ENCODE measurements at places on chromosomes 4 and X.

DNA sequence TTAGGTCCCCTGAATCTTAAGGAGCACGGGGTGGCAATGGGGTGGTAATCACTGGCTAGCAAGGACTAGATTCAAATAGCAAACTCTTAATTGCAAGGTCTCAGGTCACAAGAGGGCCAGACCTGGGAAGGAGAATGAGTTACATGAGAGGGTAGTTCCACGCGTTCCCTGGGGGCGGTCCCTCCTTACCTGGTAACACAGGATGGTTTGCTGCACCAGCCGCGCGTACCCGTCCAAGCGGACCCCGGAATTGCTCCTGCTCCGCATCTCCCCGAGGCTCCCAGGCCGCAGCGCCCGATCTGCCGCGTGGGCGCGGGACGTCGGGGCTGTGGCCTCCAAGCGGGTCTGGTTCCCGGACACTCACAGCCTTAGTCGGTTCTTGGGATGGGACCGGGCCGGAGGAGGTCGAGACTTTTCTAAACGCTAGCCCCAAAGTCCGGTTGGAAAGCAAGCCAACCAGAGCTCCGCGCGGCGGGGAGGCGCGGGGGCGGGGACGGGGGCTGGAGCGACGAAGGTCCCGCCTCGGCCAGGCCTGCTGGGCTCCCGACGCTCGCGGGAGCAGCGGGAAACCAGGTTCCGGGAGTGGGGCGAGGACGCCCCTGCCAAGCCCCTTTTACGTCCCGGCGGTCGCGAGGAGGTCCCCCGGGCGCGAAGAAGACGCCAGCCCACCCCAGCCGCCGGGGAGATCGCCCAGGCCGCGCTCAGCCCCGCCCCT lies at the start of gene PHKA2:
PHKA2 (minus strand) TSS at position 449 of the 715 bp plus-strand sequence; CDS start at position 267, 182 bp downstream.
- no peak for DNase-seq

- no peak for DNase-seq
Measured at GRCh38 chr4:7384003-7384928, 50.5 kb downstream of the PSAPL1 start.

- DNase-seq: no peak
Measured at GRCh38 chr4:77025643-77026321, 50.0 kb downstream of the CCNI start.

DNA sequence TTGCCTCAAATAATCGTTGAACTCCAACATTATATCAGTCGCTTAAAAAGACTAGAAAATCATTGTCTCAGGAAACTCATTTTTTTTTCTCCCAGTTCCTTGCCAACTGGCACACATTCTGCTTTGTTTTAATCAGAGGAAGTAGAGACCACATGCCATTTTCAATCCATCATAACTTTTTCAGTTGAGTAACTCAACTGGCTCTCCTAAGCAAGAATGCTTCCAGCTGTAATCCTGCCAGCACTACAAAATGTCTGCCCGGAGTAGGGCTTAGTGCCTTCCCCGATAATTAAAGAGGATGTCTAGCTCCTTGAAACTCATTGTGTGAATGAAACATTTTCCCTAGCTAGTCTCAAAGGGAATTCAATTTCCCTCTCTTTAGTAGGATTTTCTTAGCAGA lies 33.0 kb downstream of the FREM3 start:
- no peak for DNase-seq

- no peak for DNase-seq
Measured at GRCh38 chrX:120350450-120351138, 11.3 kb upstream of the ATP1B4 start.

DNA sequence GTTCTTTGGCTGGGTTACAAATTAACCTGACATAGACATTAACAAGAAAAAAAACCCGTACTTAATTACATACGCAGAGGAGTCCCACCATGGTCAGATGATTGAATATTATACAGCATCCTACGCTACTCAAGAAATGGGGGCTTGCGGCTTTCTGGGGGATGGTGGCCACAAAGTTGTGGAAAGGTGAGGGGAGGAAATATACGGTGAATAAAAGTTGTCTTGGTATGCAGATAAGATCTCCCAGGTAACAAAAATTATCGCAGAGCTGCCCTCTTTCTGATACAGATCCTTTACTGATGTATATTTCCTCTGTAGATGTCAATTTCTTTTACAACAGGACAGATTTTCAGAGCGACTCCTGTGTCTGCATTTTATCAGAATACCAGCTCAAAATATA lies 890 bp downstream of the DCAF16 start:
- no peak for DNase-seq

GRCh38 chr4:876780-877179 lies 50.9 kb upstream of the CPLX1 start:
- no peak for DNase-seq

DNA sequence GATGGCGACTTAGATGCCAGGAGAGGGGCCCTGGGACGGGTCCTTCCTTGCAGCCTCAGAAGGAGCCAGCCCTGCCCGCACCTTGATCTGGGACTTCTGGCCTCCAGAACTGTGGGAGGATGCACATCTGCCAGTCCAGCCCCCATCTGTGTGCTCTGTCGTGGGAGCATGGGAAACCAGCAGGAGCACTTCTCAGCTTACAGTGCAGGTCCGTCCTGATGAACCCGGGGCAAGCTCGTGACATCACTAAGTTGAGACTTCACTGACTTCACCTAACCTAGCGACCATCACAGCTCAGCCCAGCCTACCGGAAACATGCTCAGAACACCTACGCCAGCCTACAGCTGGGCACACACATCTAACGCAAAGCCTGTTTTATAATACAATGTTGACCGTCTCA lies 38.1 kb downstream of the ABLIM2 start:
- no peak for DNase-seq

DNA sequence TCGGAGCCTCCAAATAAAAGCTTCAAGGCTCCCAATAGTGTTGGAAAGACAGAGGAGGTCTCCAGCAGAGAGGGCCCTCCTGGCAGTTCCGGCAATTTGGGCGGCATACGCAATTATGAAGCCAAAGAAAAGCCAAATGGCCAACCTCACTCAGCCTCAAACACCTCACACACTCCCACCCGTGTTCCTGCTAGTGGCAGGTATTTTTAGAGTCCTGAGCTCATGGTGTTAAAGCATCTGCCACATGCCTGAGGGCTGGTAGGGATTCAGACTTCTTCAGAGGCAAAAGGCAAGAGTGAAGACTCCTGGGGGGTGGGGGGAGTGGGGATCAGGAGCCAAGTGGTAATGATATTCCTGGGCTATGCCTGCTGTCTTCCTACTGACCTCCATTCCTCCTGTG lies 7.4 kb downstream of the RAB33A start:
- DNase-seq: no peak

GRCh38 chr4:159117968-159118367 lies 15.1 kb downstream of the RAPGEF2 start:
- DNase-seq: no peak

GRCh38 chrX:16966752-16967448 lies 20.4 kb downstream of the REPS2 start:
- DNase-seq: no peak

GRCh38 chrX:124690495-124690894 lies 344.1 kb downstream of the SH2D1A start:
- DNase-seq: no peak

- no peak for DNase-seq
Measured at GRCh38 chr4:79013756-79014155, 74.5 kb upstream of the PAQR3 start.

GRCh38 chr4:61468024-61468720 lies 268.0 kb downstream of the ADGRL3 start:
- no peak for DNase-seq

DNA sequence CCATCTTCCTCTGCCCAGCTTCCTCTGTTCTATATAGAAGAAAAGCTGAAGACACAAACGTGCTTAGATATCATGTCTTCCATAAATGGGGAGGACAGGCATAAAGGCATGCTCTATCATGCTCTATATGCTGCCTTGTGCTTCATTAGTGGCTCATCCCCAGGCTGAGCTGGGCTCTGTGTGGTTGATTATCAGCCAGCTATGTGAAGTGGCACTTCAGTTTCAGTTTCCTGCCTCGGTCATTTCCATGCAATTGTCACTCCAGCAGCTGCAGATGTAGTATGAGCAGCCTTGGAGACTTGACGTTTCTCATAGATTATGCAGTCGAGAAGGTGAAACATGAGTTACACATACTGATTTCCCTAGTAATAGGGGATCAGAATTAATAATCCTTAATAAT lies 106.2 kb downstream of the SYTL5 start:
- DNase-seq: no peak

DNA sequence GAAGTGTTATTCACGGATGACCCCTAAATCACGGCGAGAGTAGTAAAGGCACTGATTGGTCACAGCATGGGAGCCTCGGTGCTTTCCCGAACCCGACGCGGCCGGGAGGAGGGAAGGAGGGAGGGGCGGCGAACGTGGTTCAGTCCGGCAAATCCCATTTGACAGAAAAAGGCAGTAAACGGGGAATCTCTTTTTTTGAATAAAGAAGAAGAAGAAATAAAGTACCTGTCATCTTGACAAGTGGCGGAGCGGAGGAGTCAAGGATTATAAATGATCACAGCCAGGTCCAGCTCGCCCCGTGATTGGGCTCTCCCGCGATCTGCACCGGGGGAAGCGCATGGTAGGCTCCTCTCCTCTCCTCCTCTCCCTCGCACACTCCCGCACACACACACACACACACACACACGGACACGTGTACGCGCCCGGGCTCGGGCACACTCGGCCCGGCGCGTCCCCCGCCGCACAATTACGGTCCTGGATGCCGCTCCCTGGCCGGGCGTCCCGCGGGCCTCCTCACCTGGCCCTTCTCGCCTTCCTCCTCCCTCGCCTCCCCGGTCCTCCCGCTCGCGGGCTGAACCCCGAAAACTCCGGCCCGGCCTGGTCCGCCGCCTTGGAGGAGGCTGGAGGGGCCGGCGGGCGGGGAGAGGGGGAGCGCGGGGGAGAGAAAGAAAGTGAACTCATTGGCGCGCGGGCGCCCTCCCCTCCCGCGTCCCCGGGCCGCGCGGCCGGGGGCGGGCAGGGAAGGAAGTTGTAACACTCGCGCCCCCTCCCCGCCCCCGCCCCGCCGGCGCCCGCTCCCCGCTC lies 99.2 kb upstream of the TENM3 start:
- no peak for DNase-seq

- DNase-seq: no peak
Measured at GRCh38 chr4:145098675-145099037, 545 bp downstream of the ABCE1 start.

GRCh38 chr4:136463941-136464340 lies 1068.4 kb downstream of the PCDH18 start:
- no peak for DNase-seq

DNA sequence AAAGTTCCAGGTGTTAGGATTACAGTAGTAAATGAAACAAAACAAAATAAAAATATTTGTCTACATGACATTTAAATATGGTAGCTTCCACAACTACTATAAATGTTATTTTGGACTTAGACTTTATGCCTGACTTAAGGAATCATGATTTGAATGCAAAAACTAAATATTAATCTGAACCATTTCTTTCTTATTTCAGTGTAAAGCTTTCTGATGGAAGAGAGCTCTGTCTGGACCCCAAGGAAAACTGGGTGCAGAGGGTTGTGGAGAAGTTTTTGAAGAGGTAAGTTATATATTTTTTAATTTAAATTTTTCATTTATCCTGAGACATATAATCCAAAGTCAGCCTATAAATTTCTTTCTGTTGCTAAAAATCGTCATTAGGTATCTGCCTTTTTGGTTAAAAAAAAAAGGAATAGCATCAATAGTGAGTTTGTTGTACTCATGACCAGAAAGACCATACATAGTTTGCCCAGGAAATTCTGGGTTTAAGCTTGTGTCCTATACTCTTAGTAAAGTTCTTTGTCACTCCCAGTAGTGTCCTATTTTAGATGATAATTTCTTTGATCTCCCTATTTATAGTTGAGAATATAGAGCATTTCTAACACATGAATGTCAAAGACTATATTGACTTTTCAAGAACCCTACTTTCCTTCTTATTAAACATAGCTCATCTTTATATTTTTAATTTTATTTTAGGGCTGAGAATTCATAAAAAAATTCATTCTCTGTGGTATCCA lies 1.6 kb downstream of the CXCL8 start:
- DNase-seq: no peak

GRCh38 chr4:143186649-143187048 lies 1.9 kb downstream of the USP38 start:
- DNase-seq: no peak

DNA sequence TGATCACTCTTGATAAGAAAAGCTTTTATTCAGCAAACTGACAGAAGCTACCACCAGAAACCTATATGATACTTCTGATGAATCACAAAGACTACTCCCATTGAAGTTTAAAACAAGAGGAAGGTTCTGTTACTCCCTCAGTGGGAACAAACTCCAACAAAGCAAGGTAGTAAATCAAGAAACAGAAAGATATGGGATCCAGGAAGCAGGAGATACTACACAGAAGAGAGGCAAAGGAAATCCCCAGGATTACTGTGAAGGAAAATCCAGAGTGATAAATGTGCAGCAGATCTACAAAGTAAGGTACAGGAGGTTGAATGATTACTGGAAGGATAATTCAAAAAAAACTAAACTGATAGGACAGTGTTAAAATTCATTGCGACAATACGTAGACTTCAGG lies 222.4 kb downstream of the HHIP start:
- no peak for DNase-seq

GRCh38 chr4:917466-917865 lies 14.7 kb downstream of the GAK start:
- DNase-seq: no peak

DNA sequence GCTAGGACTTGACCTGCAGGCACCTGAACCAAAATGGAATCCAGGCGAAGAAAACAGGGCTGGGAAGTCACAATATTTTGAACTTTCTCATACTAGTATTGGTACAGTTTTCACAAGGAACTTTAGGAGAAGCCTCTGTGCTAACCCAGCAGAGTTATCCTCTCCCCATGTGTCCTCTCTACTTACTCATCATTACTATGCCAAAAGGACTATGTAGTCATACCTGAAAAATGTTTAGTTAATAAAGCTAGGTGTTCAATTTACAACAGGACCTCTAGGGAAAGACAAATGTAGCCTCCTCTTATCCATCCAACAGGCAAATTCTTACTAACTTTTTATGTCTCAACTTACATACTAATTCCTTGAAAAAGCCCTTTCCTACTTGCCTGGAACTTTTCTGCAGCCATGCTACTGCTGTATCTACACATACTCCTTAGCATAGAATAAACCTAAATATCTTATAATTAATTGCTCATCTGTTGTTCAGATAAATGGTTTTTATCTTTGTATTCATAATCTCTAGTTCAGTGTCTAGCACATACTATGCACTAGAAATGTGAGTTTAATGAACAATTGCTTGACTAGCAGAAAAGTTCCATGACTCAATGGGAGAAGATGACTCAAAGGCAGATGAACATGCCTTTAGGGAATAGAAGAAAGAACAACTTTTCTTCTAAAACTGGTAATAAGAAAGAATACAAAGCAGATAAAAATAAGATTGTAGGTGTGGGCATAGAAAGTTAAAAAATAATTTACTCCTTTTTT lies 215.5 kb upstream of the VEGFC start:
- no peak for DNase-seq
